ENCODE measurements at places on chromosomes 4 and X.

- no peak for DNase-seq
Observed at GRCh38 chrX:35728481-35728880, 69.7 kb upstream of the MAGEB16 start.

- no peak for DNase-seq
Observed at GRCh38 chrX:20802036-20802435, 535.3 kb upstream of the RPS6KA3 start.

DNA sequence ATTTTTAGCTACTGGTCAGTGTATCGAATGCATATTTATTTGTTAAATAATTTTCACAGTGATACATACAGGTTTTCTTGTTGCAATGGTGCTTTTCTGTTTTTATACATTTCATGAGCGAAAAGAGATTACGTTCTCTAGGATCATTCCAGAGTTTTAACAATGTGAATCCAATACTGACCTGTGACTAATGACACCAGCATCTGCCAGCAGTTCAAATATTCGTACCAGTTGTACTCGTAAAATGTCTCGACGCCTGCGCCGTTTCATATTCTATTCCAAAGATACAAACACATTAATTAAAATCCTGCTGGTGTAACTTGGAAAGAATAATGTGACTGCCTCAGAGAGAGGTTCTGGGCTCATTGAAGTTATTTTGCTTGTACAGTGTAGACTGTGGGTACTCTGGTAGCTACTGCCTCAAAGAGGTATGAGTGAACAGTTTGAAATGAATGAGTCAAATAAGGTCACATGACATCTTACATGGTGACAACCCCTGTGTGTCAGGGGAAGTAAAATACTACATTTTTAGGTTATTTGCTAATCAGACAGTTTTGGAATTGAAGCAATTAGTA lies 80.7 kb downstream of the ZAR1 start:
- no peak for DNase-seq

DNA sequence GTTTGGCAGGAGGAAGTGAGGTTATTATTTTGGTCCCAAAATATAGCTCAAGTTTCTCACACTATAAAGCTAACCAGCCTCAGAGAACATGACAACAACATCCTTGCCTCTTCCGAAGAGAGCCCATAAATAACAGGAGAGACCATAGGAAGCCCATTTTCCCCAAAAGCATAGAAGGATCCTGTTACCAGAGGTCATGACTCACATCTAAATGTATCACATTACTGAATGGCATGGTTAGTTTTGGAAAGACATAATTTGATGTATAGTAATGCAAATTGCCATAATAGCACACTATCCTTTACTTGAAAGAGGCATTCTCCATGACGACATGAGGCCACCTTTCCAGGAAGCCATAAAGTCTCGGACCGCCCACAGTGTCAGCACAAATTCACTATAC lies 238.8 kb upstream of the GRIA3 start:
- no peak for DNase-seq

- DNase-seq = no peak
Observed at GRCh38 chr4:126708716-126709115, 924.0 kb upstream of the INTU start.

DNA sequence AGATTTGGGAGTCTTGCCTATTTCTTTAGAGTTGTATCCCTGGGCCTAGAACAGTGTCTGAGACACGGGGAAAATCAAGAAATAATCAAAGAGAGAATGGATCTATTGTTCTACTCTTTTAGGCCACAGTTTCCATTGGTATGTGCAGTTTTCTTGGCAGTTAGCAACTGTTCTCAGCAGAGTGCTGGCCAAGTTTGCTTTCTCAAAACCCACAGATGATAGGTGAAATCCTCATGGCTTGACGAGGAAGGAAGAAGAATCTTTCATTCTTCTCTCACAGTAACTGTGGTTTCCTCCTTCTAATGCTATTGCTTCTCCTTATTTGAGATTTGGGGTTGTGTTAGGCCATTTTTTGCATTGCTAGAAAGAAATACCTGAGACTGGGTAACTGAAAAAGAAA lies 42.2 kb downstream of the AGA start:
- no peak for DNase-seq

GRCh38 chr4:119587796-119588195 lies 40.8 kb downstream of the PDE5A start:
- DNase-seq = no peak

- DNase-seq = no peak
Observed at GRCh38 chr4:53619431-53619830, 28.1 kb upstream of the LNX1 start.

- DNase-seq = no peak
Observed at GRCh38 chrX:124223524-124223923, 108.9 kb upstream of the TEX13D start.

DNA sequence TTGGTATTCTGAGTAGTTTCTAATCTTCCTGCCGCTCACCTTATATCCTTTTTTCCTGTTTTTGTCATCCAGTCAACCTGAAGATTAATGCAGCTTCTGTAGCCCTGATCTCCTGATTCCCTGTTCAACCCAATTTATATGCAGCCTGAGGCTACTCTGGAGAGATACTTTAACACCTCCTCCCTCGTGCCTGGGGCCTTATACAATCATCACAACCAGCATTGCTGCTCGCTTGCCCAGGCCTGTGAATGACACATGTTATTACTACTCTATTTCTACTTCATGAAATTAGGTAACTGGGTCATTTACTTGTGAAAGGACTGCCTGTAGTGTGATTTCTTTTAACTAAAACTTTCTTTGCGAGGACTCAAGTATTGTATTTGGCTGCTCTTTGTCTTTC lies 33.7 kb upstream of the WDR17 start:
- DNase-seq = no peak

GRCh38 chr4:96356591-96357370 lies 516.9 kb downstream of the PDHA2 start:
- DNase-seq = no peak

GRCh38 chrX:149563359-149563758 lies 13.6 kb upstream of the HSFX3 start:
- no peak for DNase-seq

DNA sequence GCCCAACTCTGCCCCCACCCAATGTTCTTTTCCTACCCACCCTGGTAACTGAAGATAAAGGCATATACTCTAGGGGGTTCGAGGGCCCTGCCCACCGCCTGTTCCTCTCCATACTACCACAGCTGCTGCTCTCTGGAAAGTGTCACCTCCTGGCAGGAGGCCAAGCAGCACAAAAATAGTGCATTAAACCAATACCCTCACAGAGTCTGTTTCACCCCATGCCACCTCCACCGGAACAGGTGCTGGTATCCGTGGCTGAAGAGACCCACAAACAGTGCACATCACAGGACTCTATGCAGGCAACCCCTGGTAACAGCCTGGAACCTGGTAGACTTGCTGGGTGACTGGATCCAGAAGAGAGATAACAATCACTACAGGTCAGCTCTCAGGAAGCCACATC lies 85.1 kb upstream of the CTSO start:
- no peak for DNase-seq

DNA sequence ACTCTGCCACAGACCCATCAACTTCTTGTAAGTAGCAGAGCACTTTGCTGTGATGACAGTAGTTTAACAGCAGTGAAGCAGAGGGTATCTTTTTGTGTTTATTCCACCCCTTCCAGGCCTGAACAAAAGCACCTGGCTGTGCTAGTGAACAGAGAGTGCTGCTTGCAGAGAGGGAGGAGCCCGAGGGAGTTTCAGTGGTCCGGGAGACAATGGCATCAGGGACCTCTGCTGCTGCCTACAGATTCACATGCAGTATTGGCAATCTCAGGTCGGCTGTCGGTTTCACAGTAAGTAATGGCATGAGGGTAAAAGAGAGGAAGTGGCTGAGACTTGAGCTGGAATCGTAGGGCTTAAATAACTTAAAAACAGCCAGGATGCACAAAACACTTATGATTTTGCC lies 755.8 kb downstream of the RPA4 start:
- no peak for DNase-seq

- DNase-seq = no peak
Observed at GRCh38 chr4:4987656-4988055, 31.6 kb downstream of the CYTL1 start.

DNA sequence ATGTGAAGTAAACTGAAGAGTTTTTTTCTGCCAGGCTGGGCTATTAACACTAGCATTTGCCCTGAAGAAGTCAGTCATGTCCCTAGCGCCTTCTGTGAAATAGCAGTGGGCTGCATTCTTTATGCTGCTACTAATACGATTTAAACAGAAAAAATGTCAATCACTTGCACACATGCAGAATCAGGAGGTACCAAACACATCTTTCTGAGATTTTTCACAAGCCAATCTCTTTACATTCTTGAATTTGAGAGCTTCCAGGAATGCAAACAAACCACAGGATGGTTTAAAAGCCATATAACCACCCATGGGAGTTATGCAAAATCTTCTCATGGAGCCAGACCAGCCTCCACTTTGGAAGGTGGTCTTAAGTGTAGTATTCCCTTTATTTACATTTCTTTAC lies 220.1 kb downstream of the IQCM start:
- no peak for DNase-seq

GRCh38 chrX:124085063-124085462 lies 123.6 kb downstream of the STAG2 start:
- DNase-seq = no peak

GRCh38 chr4:139368998-139369397 lies 66.7 kb upstream of the NDUFC1 start:
- DNase-seq = no peak

DNA sequence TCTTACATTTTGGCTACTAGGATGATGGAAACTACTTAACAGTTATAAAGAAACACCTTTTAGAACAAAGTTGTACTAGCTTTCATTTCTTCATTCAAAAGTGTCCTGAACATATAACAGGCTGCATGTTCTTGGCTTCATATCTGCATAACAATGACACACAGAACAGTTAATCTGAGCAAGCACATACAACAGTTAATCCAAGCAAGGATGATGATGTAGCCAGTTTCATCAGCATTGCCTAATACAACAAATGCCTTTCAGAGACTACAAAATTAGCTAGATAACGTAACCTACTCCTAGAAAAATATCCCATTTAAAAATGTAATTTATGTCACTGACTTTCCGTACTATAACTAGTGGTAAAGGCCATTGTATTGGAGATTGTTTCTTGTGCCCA lies 182.1 kb downstream of the SCFD2 start:
- no peak for DNase-seq

- no peak for DNase-seq
Observed at GRCh38 chr4:75244325-75244724, 269.9 kb downstream of the RCHY1 start.

GRCh38 chr4:95290702-95291101 lies 258.1 kb downstream of the UNC5C start:
- DNase-seq = no peak

DNA sequence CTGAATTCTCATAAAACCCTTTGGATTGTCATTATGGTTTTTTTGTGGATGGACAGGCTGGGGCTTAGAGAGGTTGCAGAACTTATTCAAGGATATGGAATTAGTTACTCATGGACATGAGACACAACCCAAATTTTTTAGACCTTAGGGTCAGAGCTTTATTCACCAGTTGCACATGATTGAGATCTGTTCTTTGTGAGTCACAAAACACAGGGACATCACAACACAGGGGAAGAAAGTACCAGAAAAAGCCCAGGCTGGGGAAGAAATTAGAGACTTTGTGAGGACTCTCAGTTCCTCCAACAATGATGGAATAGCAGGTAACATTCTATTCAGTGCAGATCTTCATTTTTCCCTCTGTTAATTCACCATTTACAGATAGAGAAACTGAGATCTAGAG lies 602.4 kb upstream of the CPEB2 start:
- no peak for DNase-seq

DNA sequence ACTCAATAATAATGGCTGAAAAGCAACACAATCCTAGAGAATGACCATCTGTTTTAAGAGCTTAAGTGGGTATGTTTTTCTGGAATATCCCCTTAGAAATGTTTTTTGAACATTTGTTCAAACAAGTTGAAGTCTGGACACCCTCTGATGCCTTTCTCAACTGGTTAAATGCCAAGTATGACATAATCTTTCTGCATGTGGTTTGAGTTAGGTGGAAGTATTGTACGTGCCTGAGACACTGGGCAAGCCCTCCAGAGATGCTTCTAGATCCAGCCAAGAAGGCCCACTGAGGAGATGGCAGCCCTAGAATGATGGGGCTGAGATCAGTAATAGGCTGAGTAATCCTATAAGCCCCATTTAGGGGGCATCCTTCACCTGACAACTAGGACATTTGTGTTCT lies 493.1 kb downstream of the MAGEE1 start:
- DNase-seq = no peak

DNA sequence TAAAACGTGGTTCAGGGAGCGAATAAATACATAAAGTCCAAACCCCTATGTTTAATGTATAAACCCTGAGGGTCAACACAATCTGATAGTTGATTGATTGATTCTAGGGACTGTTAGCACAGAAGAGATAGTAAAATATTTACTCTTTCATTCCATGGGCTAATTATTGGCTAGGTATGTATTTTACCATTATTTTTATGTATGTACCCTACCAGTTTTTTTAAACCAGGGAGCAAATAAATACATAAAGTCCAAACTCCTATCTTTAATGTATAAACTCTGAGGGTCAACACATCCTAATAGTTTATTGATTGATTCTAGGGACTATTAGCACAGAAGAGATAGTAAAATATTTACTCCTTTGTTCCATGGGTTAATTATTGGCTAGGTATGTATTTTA lies 40.0 kb downstream of the ZFX start:
- DNase-seq = no peak

- no peak for DNase-seq
Observed at GRCh38 chrX:133090236-133090809, 6.6 kb downstream of the USP26 start.

GRCh38 chr4:32136081-32136787 lies 1416.1 kb downstream of the PCDH7 start:
- DNase-seq = no peak

- no peak for DNase-seq
Observed at GRCh38 chrX:98795636-98796035, 1614.4 kb downstream of the PCDH19 start.
